Stimulated activated effector memory CD8-positive, alpha-beta T cell treated with anti-CD3 and anti-CD28 coated beads, Interleukin-12 subunit alpha, Interleukin-12 subunit beta, amount 100 ng/mL, for 72 hours (primary cell): ENCODE measurements at places on chromosomes 4 and X.

- DNase-seq: no peak
Measured at GRCh38 chr4:51925307-51925706, 82.4 kb downstream of the DCUN1D4 start.

GRCh38 chr4:140019619-140020347, 134.2 kb downstream of the MAML3 start:
- DNase-seq: no peak

- DNase-seq: no peak
Measured at GRCh38 chr4:110138551-110138950, 59.9 kb downstream of the ELOVL6 start.

- DNase-seq: no peak
Measured at GRCh38 chr4:137541876-137542646, 9.8 kb upstream of the PCDH18 start.

- no peak for DNase-seq
Measured at GRCh38 chrX:15507005-15507404, 6.4 kb downstream of the BMX start.

DNA sequence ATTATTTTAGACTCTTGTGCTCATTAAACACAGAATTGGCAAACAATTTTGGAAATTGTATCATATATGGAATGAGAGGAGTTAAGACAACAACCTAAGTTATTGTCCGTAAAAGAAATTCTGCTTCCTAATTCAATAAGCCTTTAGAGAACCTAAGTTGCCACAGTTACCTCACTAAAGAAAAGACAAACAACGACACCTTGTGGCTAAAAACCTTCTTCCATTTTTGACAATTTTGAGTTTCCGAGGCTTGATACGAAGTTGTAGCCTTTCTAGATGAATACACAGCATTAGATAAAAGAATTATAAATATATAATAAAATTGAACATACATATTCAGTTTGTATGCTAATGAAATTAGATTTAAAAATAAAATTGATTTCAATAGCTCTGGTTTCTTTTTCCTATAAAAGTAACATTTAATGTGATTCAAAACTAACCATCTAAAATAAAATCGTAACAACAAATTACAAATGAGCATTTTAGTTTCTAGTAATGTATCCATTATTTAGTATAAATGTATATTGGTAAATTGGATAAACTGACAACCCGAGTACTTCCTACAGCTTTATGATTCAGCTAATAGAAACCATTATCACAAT, 275.1 kb downstream of the GPM6A start:
- no peak for DNase-seq

DNA sequence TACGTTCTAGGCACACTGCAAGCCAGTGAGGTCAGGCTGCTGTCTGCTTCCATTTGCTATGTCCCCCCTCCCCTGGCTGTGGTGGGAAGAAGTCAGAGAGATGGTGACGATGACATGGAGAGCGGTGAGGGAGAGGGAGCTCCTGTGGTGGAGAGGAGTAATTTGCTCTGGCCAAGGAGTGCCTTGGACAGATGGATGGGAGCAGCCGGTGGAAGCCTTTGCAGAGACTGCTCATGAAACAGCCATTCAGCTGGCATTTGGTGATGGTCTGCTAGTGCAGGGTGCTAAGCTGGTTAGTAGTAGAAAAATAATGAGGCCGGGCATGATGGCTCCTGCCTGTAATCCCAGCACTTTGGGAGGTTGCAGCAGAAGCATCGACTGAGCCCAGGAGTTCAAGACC, 124.1 kb downstream of the FHDC1 start:
- no peak for DNase-seq

DNA sequence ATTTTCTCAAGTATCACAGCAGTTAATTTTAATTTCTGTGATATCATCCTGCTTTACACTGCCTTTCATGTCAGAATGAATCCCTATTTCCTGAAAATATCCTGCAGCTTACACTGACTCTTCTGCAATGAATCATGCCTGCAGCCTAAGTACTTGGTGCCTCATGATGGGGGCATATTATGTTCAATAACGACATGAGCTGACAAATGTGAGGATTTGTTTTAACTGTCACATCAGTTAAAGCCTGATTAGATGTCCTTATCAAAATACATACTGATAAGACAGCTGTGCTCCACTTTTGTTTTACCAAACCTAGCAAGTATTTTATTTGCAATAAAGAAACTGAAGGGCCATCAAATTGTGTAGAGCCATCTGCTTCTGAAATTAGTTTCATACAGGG, 359.9 kb upstream of the AGA start:
- DNase-seq: no peak

DNA sequence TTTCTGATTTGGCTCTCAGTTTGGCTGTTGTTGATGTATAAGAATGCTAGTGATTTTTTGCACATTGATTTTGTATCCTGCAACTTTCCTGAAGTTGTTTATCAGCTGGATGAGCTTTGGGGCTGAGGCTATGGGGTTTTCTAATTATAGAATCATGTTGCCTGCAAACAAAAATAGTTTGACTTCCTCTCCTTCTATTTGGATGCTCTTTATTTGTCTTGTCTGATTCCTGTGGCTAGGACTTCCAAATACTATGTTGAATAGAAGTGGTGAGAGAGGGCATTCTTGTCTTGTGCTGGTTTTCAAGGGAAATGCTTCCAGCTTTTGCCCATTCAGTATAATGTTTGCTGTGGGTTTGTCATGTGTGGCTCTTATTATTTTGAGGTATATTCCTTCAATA, 734.7 kb upstream of the FAM241A start:
- DNase-seq: no peak

DNA sequence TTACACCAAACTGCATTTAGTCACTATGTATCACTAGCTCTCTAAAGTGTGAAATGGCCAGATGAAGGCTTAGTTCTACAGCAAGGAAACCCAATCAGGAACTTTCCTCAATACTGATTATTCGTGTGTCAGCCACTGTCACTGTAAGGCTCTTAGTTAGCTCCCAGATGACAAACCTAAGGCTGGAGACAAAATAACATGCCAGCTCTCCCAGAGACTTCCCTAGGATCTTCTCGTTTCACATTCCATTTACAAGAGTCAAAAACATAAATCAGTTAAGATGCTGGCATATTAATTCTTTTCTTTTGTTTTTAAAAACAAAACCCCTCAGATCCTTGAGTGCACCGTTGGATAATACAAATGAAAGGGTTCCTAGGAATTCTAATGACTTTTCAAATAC, 88.2 kb upstream of the TFDP3 start:
- DNase-seq: no peak

DNA sequence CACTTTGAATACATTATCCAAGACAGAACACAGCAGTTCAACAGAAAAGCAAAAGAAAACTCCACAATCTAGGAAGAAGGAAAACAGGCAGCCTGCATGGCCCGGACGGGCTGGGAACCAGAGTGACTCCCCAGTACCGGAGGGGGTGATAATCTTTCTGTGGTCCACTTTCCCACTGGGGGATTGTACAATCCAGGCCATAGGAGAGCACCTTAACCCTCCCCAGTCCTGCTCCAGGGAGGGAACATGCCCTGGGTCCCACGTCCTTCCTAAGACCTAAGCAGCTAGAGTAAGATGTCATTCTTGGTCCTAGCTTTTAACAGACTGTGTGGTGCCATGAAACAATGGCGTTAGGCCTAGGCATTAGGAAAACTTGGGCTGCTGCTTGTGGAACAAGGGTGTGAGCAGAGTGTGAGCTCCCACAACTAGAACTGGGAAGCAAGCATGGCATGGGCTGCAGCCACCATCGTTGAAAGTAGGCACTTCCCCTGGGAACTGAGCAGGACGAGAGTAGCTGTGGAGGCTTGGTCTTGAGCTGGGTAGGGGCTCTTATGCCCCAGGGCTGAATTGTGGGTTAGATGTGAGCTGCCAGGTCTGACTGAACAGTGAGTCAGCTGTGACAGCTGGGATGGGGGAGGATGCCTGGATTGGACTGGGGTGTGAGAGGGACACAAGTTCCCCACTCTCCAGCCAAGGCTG, 42.4 kb downstream of the NAT8L start:
- no peak for DNase-seq
